ENCODE measurements at places on chromosomes 11 and 22. TPM values are rescaled to one million over a fixed set of nuclear protein-coding genes. Genes with fewer than 3 reads are reported as not detected.

Gene KLHL35
- 0.67 TPM for total RNA-seq

Gene MN1
- 1.7 TPM for total RNA-seq

Gene MEI1
- 1.2 TPM for total RNA-seq

Gene POU2AF3
- 2.9 TPM for total RNA-seq

Gene BACE1
- total RNA-seq = 26.2 TPM

Gene C11orf21
- total RNA-seq = 1.2 TPM

Gene PHLDB1
- total RNA-seq = 63.1 TPM

Gene WNT11
- 18.2 TPM for total RNA-seq

GRCh38 chr22:50517495-50518260 lies 7.7 kb downstream of the SCO2 start:
- no peak for DNase-seq

- no peak for DNase-seq
Measured at GRCh38 chr22:26768156-26768515, 110.7 kb downstream of the MIAT start.

DNA sequence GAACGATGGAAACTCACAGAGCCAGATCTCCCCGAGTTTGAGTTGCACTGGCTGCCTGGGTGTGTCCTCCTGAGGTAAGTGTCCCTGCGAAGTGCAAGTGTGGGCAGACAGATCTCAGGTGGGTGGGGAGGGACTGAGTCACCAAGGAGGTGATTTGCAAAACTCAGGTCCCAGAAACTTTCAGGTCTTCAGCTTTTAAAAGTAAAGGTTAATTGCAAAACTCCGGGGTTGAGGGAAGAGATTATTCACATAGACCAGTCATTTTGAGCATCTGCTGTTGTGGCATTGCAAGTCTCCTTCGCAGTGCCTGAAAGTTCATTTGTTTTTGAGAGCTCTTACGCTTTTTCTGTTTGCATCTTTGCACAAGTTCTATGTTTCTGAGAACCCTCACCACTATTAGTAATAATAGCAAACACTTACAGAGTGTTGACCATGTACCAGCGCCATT lies 7.1 kb downstream of the CD44 start:
- DNase-seq = no peak

GRCh38 chr22:36208162-36208765 lies 6.7 kb upstream of the APOL4 start:
- DNase-seq = no peak

DNA sequence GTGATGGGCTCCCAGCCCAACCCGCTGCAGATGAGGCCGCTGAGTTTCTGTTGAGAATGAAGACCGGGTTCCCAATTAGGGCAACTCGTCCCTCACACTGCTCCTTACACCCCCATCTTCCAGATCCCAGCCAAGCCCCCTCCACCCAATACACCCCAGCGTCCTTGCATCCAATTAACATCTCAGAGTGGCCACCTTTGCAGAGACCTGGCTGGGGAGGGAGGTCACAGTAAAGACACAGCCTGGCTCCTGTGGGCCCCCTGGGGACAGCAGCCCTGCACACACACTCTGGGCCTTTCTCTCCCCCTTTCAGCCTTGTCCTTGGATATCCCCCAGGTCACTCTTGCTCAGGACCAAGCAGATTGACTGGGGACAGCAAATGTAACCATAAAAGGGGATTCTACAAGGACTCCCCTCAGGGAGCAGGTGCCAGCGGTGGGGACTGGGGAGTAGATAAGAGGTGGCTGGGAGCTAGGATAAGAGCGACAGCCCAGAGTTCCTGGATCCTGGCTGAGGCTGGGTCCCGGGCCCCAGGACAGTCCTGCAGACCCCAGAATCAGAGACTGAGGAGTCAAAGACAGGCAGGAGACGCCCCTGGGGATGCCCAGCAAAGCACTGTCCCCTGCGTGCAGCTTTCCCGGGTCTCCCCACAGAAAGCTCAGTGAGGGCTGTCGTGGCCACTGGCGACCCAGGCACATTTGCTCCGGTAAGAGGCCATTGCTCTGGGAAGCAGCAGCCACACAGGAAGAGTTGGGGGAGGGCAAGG lies 8.4 kb downstream of the APOBEC3A start:
- DNase-seq = no peak

- DNase-seq = no peak
Measured at GRCh38 chr11:119880143-119880542, 151.1 kb upstream of the NECTIN1 start.

DNA sequence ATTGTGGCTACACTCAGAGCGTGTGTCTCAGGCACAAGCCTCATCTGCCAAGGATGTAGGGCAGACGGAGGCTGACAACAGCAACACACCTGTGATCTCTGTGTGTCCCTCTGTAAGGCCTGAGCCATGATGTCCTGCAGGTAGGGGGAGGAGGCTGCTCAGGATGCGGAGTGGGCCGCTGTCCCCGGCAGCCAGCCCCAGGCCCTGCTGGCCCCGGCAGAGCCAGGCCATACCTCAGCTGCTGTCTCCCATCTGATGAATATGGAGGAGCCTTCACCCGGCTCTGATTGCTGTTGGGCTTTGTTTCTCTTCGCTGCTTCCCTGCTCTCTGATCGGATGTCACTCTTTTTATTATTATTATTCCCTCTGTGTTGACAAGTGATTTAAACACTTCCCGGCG lies 83.6 kb upstream of the NCAM1 start:
- no peak for DNase-seq

DNA sequence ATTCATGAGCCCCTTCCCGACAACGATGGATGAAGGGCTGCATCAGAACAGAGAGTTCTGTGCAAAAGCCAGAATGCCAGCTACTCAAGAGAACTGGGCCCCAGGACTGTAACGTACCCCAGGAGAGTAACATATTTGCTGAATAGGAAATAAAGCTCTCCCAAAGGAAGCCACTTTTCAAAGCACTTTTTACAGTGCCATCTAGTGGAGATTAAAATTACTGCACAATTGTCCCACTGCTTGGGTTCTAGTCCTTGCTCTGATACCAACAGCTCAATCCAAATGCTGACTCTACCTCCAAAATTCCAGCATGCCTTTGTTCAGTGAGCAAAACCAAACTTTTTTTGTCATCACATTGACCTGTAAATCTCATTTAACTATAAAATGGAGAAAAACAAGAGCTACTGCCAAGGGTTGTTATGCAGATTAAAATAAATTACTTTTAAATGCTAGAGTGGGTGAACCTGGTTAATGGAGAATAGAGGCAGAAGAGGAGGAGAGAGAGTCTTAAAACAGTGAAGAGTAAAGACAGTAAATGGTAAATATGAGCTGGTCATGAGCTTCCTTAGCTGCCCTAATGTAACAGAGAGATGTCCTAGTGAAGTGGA lies 87.6 kb upstream of the FSHB start:
- DNase-seq = no peak

DNA sequence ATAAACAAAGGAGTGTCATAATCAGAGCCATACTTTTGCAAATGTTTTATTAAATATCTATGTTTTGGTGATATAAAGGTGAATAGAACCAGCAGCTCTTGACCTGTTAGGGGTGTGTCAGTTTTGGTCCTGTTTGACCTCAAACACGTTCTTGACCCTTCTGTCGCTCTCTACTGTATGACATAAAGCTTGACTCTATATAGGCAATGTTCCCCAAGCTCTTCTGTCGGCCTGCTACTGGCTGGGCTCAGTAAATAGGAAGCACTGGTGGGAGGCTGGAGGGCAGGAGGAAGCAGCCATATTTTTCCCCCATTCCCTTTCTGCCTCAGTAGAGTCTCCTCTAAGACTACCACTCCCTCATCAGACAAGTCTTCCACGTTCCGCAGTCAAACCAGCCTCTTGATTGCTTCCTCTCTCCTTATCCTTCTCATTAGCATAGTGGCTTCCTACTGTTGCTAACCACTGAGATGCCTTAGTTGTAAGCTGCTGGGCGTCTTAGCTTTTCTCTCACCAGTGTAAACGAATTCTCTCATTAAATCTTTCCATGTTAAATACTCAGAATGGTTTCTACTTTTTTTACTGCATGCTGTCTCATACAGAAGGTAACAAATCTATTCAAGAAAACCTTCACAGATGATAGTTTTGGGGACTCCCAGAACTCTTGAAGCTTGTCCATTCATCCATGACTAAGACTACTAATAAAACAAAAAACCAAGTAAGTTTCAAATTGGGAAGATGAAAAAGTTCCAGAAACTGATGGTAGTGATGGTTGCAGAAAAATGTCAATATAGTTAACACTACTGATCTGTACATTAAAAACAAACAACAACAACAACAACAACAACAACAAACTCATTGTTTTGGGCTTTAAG lies 3.3 kb downstream of the NPAT start:
- no peak for DNase-seq

GRCh38 chr11:57407010-57407920 lies 16.8 kb upstream of the PRG2 start:
- no peak for DNase-seq

DNA sequence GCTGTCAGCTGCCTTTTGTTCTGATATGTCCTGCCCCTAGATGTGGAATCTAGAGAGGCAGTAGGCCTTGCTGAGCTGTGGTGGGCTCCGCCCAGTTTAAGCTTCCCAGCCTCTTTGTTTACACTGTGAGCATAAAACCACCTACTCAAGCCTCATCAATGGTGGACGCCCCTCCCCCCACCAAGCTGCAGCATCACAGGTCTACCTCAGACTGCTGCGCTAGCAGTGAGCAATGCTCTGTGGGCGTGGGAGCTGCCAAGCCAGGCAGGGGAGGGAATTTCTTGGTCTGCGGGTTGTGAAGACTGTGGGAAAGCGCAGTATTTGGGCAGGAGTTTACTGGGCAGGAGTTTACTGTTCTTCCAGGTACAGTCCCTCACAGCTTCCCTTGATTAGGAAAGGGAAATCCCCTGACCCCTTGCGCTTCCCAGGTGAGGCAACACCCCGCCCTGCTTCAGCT lies 98.5 kb downstream of the SMCO4 start:
- no peak for DNase-seq

DNA sequence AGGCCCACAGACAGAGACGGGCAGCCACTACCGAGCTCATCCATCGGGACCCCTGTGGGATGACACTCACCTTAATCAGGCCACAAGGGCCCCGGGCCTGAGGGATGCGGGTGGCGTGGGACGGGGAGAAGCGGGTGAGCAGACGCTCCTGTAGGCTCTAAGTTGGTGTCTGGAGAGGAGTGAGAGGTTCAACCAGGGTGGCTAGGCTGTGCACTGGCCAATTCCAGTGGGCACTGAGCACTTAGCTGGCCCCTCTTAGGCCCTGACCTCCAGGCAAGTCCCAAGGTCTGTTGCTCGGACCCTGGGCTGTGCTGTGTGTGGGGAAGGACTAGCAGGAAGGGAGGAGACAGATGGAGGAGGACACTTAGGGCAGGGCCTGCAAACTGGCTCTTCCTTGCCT lies 139.3 kb downstream of the ST3GAL4 start:
- no peak for DNase-seq

DNA sequence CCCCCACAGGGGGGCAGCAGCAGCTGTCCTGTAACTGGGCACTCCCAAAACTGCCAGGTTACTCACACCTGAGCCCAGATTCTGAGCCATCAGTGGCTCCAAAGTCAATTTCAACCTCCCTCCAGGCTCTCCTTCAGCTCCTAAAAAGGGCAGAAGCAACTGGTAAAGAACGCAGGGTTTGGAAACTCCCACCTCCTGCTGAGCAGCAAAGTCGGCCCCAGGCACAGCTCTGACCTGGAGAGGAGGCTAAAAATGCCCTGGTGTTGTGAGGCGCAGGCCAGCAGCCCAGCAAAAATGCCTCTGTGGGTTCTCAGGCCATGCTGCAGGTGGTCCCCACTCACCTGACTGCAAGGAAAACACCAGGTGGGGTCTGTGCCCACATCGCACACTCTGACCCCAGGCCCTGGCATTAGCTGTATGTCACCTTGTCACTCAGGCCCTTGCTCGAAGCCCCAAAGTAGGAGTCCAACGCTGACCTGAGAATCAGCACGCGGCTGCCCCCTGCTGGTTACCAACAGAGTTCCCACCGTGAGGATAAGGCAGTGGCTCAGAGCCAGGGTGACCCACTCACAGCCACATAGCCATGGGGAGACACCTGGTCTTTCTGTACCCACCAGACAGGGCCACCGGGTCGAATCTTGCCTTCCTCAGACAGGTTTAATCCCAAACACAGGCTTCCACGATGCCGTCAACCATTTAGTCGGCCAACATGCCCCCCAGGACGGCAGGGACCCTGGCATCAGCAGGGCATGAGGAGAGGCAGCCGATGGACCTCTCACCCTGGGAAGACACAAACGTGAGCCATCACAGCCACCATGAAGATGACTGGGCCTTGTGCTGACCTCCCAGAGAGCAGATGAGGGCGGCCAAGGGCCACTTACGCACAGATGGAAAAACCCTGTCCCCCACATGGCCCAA lies 11.1 kb downstream of the POLR3H start:
- no peak for DNase-seq

- DNase-seq = no peak
Measured at GRCh38 chr22:43540529-43540923, 128.7 kb downstream of the MPPED1 start.

DNA sequence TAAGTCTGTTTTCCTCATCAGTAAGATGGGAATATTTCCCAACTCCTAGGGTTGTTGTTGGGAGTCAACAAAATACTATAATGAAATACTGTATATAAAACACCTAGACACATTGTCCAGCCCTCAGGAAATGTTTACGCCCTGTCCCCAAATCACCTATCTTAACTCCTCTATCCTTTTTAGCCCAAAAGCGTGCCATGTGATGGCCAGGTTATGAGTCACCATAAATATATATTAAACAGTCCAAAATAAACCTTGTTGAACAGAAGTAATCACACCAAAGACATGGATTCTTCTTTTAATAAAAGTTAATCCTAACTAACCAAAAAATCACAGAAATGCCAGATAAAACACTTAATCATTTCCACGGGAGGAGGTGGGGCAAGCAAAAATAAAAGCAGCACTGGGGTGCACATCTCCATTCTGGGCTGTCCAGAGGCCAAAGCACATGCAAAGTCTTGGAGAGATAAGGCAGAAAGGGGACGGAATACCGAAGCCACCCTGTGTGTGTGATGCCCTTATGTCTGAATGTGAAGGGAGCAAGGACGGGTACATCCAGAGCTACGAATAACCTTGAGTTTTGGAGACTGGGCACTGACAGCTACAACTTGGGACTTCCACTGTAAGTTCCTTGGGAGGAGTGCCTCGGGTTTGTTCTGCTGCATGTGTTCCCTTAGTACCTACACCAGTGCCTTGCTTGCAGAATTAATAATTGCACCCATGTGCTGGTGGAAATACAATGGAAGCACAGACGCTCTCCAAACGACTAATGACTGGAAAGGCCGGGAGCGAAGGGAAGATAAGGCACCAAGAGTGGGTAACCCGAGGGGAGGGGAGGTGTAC lies 1.1 kb downstream of the OSBP start:
- DNase-seq = no peak

DNA sequence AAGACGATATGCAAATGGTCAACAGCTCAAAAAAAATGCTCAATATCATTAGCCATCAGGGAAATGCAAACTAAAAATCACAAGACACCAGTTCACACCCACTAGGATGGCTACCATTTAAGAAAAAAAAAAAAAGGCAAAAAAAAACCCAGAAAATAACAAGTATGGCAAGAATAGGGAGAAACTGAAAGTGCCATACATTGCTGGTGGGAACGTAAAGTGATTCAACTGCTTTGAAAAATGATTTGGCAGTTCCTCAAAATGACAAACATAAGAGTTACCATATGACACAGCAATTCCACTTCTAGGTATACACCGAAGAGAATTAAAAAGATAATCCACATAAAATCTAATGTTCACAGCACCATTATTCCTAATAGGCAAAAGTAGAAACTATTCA lies 47.5 kb downstream of the PICALM start:
- no peak for DNase-seq

- DNase-seq = no peak
Measured at GRCh38 chr22:29732883-29733282, 13.1 kb downstream of the CABP7 start.
